Vagina (tissue), 2 donors: ENCODE measurements at places on chromosomes 4 and X.

DNA sequence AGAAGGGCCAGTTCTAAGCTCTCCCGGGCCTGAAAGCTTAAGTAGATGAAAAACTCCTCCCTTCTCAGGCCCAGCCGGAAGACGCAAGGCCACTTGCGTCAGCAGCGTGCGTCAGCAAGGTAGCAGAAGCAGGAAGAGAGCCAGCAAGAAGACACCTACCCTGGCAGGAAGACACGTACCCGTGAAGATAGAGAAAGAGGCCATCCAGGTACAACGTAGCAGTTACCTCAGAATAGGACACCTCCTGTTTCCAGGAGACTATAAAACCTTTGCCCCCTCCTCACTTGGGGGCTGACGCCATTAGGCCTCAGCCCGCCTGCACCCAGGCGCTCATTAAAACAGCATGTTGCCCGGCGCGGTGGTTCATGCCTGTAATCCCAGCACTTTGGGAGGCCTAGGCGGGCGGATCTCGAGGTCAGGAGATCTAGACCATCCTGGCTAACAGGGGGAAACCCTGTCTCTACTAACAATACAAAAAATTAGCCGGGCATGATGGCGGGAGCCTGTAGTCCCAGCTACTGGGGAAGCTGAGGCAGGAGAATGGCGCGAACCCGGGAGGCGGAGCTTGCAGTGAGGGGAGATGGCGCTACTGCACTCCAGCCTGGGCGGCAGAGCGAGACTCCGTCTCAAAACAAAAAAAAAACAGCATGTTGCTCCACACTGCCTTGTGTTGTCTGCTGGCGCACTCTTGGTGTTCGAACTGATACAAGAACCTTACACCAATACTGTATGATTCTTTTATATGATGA is 242.7 kb upstream of the NWD2 start:
- no peaks in the 10 kb centered on the region for H3K4me1 ChIP-seq
- no peak overlapping the region for H3K27ac ChIP-seq
- no peak for DNase-seq

GRCh38 chr4:101501421-101501820 is 154.1 kb upstream of the PPP3CA start:
- no peaks in the 10 kb centered on the region for H3K27me3 ChIP-seq
- H3K4me1 ChIP-seq, result no peaks in the 10 kb centered on the region
- DNase-seq, result no peak
- no peaks in the 10 kb centered on the region for H3K36me3 ChIP-seq

GRCh38 chr4:187770345-187770744 is 225.2 kb upstream of the ZFP42 start:
- no peak overlapping the region for H3K4me3 ChIP-seq
- no peaks in the 10 kb centered on the region for H3K36me3 ChIP-seq
- no peaks in the 10 kb centered on the region for H3K27me3 ChIP-seq
- DNase-seq, result no peak

- no peaks in the 10 kb centered on the region for H3K36me3 ChIP-seq
- no peaks in the 10 kb centered on the region for H3K4me1 ChIP-seq
- peak overlapping the region; percentile 63 for H3K4me3 ChIP-seq
- DNase-seq, result no peak
Observed at GRCh38 chrX:80807606-80807991, 2.1 kb downstream of the BRWD3 start.

- H3K27me3 ChIP-seq, result no peaks in the 10 kb centered on the region
- H3K4me3 ChIP-seq, result no peak overlapping the region
- no peaks in the 10 kb centered on the region for H3K4me1 ChIP-seq
- DNase-seq, result no peak
- H3K36me3 ChIP-seq, result peaks cover under 1% of the 10 kb centered on the region
- no peak overlapping the region for H3K27ac ChIP-seq
Observed at GRCh38 chr4:479972-480371, 19.0 kb downstream of the ZNF721 start.

DNA sequence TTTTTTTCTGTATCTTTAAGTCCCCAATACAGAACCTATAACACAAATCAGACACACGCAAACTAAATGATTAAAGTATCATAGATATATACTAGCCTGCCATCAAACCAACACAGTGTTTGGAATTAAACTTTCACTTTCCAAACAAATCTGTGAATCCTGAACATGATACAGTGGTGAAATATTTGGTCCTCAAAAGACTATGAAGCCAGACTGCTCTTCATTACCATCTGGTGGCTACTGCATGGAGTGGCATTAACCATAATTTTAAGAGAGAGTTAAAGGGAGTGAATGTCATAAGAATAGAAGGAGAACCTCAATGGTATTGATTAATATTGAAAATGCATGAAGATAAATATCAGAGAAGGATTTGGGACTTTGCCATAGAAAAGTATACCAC is 9.2 kb upstream of the GABRA4 start:
- no peaks in the 10 kb centered on the region for H3K4me1 ChIP-seq
- H3K36me3 ChIP-seq, result no peaks in the 10 kb centered on the region
- H3K27ac ChIP-seq, result no peak overlapping the region
- DNase-seq, result no peak
- H3K4me3 ChIP-seq, result no peak overlapping the region

DNA sequence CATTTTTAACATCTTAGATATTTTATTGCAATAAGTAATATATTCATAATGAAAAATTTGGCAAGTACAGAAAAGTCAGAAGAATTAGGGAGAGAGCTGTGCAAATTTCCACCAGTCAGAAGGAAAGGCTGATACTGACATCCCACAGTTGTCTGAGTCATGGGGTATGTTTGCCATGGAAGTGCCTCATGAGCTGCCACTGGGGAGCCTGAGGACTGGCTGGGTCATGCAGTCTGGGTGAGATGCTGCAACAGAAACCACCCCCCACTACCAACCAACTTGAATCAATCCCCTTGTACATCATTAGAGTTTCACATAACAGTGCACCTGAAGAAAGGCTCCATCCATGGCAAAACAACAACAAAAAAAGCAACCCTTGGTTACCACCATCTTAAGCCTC is 45.2 kb upstream of the ENPP6 start:
- no peak overlapping the region for H3K27ac ChIP-seq
- no peaks in the 10 kb centered on the region for H3K27me3 ChIP-seq
- no peak overlapping the region for H3K4me3 ChIP-seq
- no peaks in the 10 kb centered on the region for H3K4me1 ChIP-seq

- DNase-seq, result no peak
- no peaks in the 10 kb centered on the region for H3K27me3 ChIP-seq
- H3K36me3 ChIP-seq, result no peaks in the 10 kb centered on the region
- H3K27ac ChIP-seq, result peak overlapping the region; percentile 78
- peak overlapping the region; percentile 17 for H3K4me3 ChIP-seq
Observed at GRCh38 chrX:153726286-153727122, 1.8 kb downstream of the ABCD1 start.

DNA sequence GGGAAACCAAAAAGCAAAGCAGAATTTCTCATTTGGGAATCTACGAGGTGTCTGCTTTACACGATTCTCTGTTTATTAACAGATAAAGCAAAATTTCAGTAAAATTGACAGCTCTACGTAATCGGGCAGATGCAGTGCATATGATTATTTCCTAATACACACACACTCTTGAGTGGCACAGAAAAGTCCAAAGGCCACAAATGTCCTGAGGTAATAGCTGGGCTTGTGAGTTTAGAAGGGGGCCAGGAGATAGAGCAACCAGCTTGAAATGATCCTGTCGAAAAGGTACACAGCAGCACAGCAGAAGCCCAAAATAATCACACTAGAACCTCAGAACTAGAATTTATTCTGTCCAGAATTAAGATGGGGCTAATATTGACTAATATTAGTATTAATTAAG is 236.0 kb downstream of the FAT4 start:
- H3K4me3 ChIP-seq, result no peak overlapping the region
- no peaks in the 10 kb centered on the region for H3K27me3 ChIP-seq
- H3K27ac ChIP-seq, result no peak overlapping the region
- H3K36me3 ChIP-seq, result no peaks in the 10 kb centered on the region
- H3K4me1 ChIP-seq, result no peaks in the 10 kb centered on the region

DNA sequence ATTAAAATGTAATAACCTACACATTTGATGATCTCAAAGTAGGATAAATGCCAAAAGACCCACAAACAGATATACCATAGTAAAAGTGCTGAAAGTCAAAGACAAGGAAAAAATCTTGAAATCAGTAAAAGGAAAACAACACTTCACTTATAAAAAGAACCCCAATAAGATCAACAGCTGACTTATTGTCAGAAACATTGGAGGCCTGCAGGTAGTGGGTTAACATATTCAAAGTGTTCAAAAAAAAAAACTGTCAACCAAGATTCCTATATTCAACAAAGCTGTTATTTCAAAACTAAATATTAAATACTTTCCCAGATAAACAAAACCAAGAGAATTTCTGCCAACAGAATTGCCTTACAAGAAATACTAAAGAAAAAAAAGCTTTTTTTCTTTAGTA is 347.1 kb downstream of the GUCY2F start:
- no peaks in the 10 kb centered on the region for H3K36me3 ChIP-seq
- H3K4me3 ChIP-seq, result no peak overlapping the region
- DNase-seq, result no peak
- no peaks in the 10 kb centered on the region for H3K27me3 ChIP-seq
- no peak overlapping the region for H3K27ac ChIP-seq

- no peaks in the 10 kb centered on the region for H3K27me3 ChIP-seq
- no peaks in the 10 kb centered on the region for H3K4me1 ChIP-seq
- H3K36me3 ChIP-seq, result no peaks in the 10 kb centered on the region
- H3K4me3 ChIP-seq, result no peak overlapping the region
- no peak for DNase-seq
Observed at GRCh38 chr4:103292959-103293358, 94.8 kb upstream of the CENPE start.

GRCh38 chr4:70654605-70655011 is 11.7 kb downstream of the JCHAIN start:
- H3K4me1 ChIP-seq, result no peaks in the 10 kb centered on the region
- H3K4me3 ChIP-seq, result no peak overlapping the region
- H3K27ac ChIP-seq, result no peak overlapping the region
- no peaks in the 10 kb centered on the region for H3K27me3 ChIP-seq
- DNase-seq, result no peak
- H3K36me3 ChIP-seq, result no peaks in the 10 kb centered on the region

DNA sequence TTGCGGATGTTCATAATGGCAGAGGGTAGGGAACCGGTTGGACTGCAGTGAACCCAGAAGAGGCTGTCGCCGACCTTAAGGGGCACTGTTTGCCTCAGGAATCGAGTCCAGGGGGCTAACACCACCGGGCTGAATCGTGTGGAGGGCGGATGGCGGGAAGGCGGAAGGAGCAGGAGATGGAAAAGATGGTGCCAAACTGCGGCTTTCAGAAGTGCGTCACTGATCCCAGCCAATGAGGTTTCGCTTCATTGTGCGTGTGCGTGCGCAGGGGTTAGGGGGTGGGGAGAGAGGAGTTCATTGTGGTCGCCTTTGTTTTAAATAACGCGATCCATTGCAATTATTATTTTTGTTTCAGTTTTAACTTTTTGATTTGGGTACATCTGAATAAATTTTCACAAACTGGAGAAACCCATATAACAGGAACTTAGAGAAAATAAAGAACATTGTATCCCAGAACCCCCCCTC is at the start of gene NAA11:
TSS of gene NAA11 (minus strand) at position 198 of the 465 bp plus-strand sequence. CDS start at position 14, 184 bp downstream.
- no peak for DNase-seq
- H3K27ac ChIP-seq, result no peak within 1 kb of the TSS
- no peaks in the 10 kb centered on the region for H3K27me3 ChIP-seq
- no peak within 1 kb of the TSS for H3K4me3 ChIP-seq
- no peaks in the 10 kb centered on the region for H3K36me3 ChIP-seq

- H3K4me3 ChIP-seq, result no peak overlapping the region
- H3K27me3 ChIP-seq, result no peaks in the 10 kb centered on the region
- DNase-seq, result no peak
Observed at GRCh38 chr4:78659665-78660064, 108.1 kb downstream of the ANXA3 start.
